Activated CD4-positive, alpha-beta memory T cell treated with anti-CD3 and anti-CD28 coated beads, Interleukin-2, amount 10 ng/mL, durations not matched to agents 7 days and 5 days (primary cell): ENCODE measurements at places on chromosomes 16 and 17. TPM values are rescaled to one million over a fixed set of nuclear protein-coding genes. Genes with fewer than 3 reads are reported as not detected.

GRCh38 chr16:23013484-23013883 is 135.8 kb downstream of the USP31 start:
- no peak for DNase-seq

DNA sequence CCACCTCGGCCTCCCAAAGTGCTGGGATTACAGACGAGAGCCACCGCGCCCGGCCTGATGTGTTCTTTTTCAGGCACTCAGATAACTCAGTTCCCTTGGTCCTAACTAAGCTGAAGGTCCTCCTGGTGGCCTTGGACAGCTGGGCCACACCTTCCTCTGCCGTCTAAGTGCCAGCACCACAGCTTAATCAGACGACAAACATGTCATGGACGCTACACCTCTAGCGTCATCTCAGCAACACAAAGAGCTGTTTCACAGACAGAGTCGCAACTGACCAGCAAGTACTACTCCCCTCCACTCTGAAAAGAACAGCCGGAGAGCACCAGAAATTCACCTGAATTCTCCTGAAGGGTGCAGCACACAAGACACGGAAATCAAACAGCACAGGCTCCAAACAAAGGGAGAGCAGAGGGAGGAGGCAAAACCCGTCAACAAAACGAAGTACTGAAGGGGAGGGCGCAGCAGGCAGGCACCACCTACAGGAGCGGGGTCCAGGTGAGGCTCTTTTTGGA is 4.4 kb downstream of the TRAP1 start:
- no peak for DNase-seq

DNA sequence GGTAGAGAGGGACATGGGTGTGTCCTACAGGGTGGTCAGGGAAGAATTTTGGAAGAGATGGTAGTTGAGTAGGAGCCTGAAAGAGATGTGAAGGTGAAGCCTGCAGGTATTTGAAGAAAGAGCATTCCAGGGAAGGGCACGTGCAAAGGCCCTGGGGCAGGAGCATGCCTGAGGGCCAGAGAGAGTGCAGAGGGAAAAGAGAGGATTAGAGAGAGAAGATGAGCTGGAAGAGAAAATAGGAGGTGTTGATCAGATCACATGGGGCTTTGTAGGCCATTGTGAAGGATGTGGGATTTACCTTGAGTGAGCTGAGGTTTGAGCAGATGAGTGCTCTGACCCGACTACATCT is 455.0 kb downstream of the HAPSTR1 start:
- DNase-seq: no peak

The TBX2 gene
- total RNA-seq: not detected

The TMC8 gene
- 334 TPM for total RNA-seq
